Ovary (tissue), 10 donors: ENCODE measurements at places on chromosomes 7 and 10.

DNA sequence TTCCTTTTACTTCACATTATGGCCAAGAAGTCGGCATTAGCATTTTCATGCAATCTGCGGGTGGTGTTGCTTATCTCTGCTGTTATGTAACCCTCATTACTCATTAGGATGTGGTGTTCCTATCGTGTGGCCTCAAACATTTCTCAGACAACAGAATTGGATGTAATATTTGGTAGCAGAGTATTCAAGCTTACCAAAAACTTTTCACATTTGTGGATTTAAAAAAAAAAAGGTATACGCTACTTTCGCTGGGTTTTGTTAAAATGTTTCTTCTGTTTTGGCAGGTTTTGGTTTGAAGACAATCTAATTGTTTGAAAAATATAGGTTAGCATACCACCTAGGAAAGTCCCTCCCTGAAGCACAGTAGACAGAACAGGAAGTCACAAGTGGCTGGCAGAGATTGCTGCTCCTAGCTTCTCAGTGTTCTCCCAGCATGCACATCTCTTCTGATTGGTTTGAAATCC, 128.8 kb downstream of the GATA3 start:
- no peak overlapping the region for H3K4me3 ChIP-seq
- H3K27me3 ChIP-seq: no peaks in the 10 kb centered on the region
- H3K36me3 ChIP-seq: no peaks in the 10 kb centered on the region
- no peaks in the 10 kb centered on the region for H3K4me1 ChIP-seq

DNA sequence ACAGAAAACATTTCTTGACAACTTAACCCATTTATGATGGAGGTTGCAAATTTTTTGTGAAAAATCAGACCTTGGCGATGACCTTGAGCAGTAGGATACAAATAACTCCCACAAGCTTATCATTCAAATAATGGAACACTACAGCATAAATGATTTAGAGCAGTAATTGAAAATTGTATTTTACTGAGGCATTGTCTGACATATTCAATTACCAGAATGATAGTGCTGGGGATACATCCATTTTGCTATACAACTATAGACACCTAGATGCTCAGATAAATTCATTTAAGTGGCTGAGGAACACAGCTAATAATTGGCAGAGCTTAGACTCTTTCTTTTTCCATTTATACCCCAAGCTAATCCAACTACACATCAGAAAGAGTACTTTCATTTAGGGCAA, 18.9 kb downstream of the TWIST1 start:
- no peaks in the 10 kb centered on the region for H3K27me3 ChIP-seq
- H3K36me3 ChIP-seq: no peaks in the 10 kb centered on the region
- no peak for DNase-seq
- H3K27ac ChIP-seq: no peak overlapping the region
- no peak overlapping the region for H3K4me3 ChIP-seq

DNA sequence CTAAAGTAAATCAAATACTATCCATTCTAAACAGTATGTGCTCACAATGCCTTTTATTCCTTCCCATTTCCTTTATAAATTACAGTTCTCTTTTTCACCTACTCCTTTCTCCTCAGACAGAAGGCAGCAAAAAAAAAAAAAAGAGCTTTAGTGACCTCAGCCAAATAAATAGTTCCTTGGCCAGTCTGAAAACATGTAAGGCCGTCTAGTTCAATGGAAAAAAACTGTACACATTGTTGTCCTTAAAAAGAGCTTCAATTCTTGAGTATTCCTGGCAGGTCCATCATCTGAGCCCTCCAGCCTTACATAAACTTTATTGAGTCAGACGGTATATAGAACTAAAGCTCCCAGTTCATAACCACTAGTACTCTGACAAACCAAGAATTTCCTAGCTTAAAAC, 185.4 kb downstream of the CACNA2D1 start:
- DNase-seq: no peak
- H3K4me3 ChIP-seq: no peak overlapping the region
- H3K4me1 ChIP-seq: no peaks in the 10 kb centered on the region
- H3K27ac ChIP-seq: no peak overlapping the region

- no peak overlapping the region for H3K4me3 ChIP-seq
- no peak for DNase-seq
- H3K27ac ChIP-seq: no peak overlapping the region
- no peaks in the 10 kb centered on the region for H3K4me1 ChIP-seq
- H3K27me3 ChIP-seq: no peaks in the 10 kb centered on the region
- H3K36me3 ChIP-seq: no peaks in the 10 kb centered on the region
Observed at GRCh38 chr7:20545016-20545415, 70.5 kb upstream of the ABCB5 start.

DNA sequence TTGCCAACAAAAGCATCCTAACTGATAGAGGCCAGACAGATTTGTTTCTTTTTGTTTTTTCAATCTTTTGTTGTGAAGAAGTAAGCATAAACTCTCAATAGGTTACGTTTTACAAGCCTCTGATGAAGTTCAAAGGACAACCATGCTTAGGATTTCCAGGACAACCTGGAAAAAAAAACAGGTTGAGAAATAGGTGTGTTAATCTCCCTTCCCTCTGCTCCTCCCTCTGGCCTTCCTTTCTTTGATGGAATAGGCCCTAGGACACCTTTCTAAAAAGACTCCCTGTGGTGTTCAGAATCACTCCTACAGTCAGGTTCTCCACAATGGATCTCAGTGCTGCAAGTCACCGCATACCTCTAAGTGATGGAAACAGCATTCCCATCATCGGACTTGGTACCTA, at the start of gene AKR1D1:
TSS of gene AKR1D1 (plus strand) at position 264 of the 400 bp plus-strand sequence. CDS start at position 324, 60 bp downstream.
- H3K27ac ChIP-seq: no peak within 1 kb of the TSS
- H3K4me3 ChIP-seq: no peak within 1 kb of the TSS
- no peaks in the 10 kb centered on the region for H3K36me3 ChIP-seq
- H3K4me1 ChIP-seq: no peaks in the 10 kb centered on the region
- H3K27me3 ChIP-seq: no peaks in the 10 kb centered on the region
- no peak for DNase-seq

DNA sequence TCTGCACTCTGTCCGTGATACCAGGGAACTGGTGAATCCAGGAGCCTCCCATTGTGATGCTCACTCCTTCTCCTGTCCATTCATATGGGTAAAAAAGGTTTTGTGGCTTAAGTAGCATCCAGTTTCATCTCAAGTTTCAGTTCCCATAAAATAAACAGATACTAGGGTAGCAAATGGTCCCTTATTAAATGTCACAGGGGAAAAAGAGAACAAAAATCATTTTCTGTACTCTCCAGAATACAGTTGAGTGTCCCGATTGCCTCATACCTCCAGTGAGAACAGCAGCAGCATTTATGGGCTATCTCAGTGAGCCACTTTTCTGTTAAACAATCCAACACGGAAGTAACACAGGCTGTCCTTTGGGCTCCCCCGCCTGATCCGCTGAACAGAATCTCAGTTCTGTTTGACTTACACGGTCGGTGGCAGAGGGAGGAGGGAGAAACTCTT, 179.6 kb downstream of the CELF2 start:
- no peak for DNase-seq
- H3K27ac ChIP-seq: no peak overlapping the region
- no peak overlapping the region for H3K4me3 ChIP-seq

DNA sequence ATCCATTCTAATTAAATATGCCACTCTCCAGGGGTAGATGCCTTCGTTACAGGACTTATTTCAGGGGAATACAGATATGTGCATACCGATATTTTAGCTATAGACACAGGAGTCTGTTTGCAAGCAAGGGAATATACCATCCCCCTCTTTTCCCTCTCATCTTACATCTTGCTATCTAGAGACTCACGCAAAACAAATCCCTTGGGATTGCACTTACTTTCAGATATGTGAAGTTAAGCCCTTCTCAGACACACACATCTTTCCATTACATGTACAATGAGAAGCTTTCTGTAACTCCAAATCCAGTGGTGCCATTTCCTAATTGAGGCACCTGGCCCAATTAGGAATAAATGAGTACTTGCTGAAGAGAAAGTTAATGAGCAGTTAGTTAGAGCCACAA, 250.4 kb upstream of the FZD8 start:
- peaks cover 2% of the 10 kb centered on the region for H3K4me1 ChIP-seq
- H3K4me3 ChIP-seq: no peak overlapping the region
- no peaks in the 10 kb centered on the region for H3K27me3 ChIP-seq
- H3K27ac ChIP-seq: no peak overlapping the region

- H3K27me3 ChIP-seq: no peaks in the 10 kb centered on the region
- no peak for DNase-seq
- no peaks in the 10 kb centered on the region for H3K4me1 ChIP-seq
- H3K27ac ChIP-seq: no peak overlapping the region
- H3K36me3 ChIP-seq: no peaks in the 10 kb centered on the region
- no peak overlapping the region for H3K4me3 ChIP-seq
Observed at GRCh38 chr7:4856336-4857057, 5.3 kb downstream of the PAPOLB start.

DNA sequence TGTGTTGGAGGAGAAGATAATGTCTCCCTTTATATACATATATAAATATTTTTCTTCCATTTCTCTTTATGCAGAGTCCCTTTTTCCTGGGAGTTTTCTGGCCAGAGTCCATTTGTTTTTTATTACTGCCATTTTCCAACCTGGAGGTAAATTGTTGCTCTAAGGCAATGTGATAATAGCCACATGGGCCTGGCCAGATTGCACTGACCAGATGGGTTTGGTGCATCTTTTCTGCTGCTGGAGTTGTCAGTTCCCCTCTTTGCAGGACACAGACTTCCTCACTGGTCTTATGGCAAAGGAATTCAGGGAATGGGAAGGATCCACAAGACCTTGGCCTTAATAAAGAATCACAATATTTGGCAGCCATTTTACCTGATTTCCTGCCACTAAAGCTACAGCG, 254.9 kb downstream of the SORCS3 start:
- H3K4me1 ChIP-seq: no peaks in the 10 kb centered on the region
- no peaks in the 10 kb centered on the region for H3K36me3 ChIP-seq
- no peak overlapping the region for H3K4me3 ChIP-seq
- no peaks in the 10 kb centered on the region for H3K27me3 ChIP-seq
- DNase-seq: no peak

GRCh38 chr7:139572704-139573385, 49.4 kb downstream of the CLEC2L start:
- no peak for DNase-seq
- H3K27me3 ChIP-seq: no peaks in the 10 kb centered on the region
- no peaks in the 10 kb centered on the region for H3K4me1 ChIP-seq
- no peak overlapping the region for H3K27ac ChIP-seq
- no peaks in the 10 kb centered on the region for H3K36me3 ChIP-seq
